ENCODE measurements at places on chromosomes 2 and 18.

GRCh38 chr2:240319221-240319854, 116.1 kb upstream of the GPC1 start:
- no peak for DNase-seq

GRCh38 chr2:204796581-204796980, 251.3 kb downstream of the PARD3B start:
- DNase-seq: no peak

DNA sequence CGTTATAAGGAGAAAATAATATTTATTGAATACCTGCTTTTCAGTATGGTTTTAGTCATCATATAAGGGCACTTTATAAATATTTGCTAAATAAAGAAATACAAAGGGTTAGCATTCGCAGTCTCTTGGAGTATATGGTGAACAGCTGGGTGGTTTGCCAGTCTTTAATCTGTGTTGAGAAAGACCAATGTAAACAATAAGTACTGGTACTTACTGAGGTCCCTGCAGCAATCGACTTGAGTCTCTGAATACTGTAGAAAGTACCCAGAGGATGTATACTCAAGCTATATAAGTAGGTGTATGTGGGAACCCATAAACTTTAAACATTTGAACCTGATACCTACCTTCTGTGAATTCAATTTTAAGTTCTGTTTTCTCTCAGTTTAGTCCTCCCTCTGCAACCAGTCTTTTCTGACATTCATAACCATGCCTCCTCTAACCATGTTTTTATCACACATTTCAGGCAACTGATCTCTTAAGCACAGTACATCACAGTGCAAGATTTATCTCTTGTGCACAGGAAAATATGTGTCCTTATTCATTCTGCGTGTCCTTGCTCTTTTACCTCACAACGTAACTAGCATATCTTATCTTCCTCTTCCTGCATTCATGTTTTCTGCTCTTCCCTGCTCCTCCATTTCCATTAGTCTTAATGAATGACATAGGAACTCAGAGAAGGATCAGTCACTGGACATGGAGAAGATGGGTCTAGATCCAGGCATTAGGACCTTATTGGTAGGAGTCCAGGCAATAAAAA, 21.7 kb downstream of the C18orf63 start:
- no peak for DNase-seq

DNA sequence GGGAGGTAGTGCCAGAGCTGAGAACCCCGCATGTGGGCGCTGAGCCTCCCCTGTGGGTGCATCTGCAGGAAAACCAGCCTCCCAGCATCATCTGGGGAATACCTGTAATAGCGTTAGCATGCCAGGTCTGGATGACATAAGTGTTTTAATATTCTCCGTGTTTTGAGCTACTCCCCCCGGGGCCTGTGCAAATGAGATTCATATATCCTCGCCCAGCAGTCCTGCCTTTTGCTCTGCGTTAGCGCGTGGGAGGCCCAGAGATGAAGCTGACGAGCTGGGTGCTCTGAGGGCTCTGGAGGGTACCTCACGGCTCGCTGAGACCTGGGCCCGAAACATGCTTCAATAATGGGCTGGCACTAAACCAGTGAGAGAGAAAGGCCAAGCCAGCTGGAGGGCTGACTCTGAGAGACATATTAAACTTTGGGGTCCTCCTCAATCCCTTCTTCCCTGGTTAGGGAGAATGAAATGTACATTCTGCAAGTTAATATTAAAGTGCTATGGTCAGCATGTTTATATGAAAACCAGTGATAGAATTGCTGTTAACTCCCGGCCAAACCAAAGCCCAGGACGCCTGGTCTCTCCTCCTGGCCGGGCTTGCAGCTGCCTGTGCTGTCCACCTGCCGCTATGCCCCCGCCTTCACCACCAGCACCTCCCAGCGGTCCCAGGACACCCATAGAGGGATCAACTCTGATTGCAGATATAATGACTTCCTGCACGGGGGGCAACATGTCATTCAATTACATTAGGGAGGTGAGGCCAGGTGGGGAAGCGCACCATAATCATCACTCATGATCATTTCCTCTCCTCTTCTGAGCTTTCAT, 77.0 kb downstream of the EDAR start:
- no peak for DNase-seq

DNA sequence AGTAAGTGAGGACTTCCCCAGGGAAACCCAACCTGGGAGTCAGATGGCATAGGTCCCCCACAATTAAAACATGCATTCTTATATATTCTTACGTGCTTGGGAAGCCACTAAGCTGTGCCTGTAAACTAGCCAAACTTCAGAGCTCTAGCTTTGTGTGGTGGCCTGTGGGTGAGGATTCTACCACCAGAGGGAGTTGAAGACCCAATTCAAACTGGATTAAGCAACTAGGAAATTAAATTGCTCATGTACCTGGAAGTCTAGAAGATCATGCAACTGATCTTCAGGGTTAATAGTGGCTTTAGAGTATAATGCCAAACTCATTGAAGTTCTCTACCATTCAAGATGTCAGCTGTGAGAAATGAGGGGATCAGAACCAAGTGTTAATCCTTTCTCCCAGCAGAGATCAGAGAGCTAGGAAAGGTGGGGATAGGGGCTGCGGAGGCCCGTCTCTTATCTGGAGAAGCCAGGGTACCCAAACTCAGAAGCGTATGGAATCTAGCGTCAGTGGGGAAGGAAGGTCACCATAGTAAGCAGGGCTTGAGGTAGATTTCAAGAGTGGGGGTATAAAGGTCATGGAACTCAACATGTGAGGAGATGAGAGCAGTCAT, 53.2 kb upstream of the CCDC85A start:
- no peak for DNase-seq

DNA sequence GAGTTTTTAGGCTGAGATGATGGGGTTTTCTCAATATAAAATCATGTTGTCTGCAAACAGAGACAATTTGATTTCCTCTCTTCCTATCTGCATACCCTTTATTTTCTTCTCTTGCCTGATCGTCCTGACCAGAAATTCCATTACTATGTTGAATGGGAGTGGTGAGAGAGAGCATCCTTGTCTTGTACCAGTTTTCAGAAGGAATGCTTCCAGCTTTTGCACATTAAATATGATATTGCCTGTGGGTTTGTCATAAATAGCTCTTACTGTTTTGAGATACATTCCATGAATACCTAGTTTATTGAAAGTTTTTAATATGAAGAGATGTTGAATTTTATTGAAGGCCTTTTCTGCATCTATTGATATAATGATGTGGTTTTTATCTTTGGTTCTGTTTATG, 181.8 kb downstream of the GBX2 start:
- DNase-seq: no peak

DNA sequence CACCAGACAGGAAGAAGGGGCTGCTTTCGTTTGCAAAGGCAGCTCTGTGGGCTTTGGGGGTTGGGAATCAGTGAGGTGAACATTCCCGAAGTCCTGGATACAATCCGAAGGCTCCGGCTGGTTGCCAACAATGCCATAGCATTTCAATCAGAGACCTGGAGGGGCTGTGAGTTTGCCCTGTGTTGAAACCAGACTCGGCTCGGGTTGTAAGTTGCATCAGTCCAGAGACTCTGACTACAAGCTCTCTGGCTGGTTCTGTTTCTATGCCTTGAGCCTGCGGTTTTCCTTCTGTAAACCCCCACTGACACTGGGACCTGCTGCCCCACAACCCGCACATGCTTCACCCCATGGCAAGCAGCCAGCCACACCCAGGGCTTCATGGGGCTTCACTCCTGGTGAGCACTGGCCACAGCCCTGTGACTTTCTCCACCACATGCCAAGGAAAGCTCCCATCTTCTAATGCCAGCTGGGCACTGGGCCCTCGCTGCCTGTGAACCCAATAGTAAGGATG, 85.7 kb upstream of the ODC1 start:
- DNase-seq: no peak

DNA sequence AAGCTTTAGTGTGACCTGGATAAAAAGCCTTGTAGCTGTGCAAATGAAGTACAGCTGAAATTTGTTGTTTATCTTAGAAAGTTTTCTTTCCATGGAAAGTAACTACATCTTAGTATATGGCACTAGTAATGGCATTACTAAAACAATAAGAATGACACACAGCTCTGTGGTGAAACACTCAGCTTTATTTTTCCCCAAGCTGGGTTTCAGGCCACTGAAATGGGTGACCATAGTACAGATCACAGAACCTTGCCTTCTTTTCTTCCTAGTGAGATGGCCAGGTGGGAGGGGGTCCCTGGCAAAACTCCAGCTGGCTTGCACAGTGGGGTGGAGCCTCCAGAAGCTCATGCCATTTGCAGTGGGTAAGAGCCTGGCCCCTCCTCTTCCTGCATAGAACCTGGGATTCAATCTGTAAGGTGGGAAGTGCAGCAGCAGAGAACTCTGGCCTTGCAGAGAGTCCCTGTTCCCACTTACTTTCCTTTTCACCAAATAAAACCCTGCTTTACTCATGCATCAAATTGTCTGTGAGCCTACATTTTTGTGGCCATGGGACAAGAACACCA, 17.6 kb upstream of the GRP start:
- no peak for DNase-seq

DNA sequence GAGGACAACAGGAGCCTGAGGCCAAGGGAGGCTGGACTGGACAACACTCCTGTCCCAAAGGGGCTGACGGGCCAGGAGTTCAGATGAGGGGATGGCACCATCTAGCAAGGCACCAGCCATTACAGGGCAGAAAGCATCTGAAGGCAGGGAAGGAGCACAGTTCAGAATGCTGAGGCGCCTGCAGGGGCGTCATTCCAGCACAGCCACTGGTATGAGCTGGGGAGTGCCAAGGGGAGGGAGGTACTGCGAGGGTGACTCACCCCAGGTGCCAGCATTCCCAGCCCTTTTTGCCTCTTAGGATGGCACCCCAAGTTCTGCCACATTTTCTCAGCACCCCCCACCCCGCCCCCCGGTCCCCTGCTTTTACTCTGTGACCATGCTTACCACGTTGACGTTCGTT, 129.8 kb upstream of the EPAS1 start:
- DNase-seq: no peak

DNA sequence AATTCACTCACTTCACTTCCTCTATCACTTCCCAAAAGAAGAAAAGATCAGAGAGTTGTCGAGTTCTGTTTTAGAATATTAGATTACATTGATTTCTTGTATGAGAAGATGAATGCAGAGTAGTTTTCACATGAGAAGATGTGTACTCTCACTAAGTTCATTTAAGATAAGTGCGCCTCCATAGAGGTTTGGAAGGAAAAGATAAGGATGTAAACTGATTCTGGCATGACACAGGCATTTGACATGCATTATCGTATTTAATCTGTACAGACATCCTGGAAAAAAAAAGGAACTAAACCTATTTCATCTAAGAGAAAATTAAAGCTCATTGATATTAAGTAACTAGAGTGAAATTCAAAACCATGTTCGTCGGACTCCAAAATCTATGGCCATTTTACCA, 152.2 kb upstream of the CRIM1 start:
- no peak for DNase-seq

DNA sequence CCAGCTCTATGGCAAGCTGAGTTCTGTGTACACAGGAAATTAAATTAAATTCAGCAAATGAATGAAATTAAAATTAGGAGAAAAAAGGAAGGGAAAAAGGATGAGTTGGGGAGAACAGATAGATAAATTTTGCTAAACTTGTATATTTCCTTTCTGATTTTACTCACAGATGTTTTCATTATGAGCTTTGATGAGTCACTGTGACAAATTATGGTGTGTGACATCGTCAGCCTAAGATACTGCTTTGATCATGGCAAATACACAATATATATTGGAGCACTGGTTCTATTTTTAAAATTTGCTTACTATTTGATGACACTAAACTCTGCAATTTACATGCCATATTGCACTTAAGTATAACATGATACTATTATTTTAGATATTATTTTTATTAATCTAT, 464.6 kb upstream of the SPHKAP start:
- DNase-seq: no peak

DNA sequence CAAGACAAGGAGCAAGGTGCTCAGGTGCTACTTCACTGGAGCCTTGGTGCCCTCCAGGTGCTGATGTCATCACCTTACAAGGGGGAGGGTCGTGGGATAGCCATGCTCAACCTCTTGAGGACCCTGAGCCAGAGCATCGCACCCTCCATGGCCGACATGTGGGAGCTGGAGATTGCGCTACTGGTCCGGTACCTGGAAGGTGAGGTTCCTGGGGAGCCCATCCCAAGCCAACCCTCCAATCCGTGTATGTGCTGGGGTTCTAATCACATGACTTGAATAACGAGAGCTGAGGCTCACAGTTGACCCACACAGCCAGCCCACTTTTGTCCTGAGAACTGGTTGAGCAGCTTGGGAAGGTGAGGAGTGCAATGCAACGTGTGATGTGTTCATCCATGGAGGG, 25.9 kb downstream of the MROH2A start:
- DNase-seq: no peak

DNA sequence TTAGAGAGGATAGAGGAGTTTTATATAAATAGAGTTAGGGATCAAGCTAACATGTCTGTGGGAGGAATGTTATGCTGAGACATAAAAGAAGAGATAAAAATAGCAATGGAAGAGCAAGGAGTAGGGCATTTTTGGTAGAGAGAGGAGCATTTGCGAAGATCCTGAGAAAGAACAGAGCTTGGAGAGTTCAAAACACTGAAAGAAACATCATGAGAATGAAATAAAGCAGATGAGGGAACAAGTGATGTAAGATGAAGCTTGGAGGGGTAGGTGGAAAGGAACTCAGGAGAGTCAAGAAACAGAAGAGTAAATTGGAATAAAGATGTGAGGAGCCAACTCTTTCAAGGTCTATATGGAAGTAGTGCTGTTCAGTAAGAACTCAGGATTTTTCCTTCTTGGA, 308.6 kb downstream of the PARD3B start:
- no peak for DNase-seq

GRCh38 chr2:209517436-209517835, 93.6 kb downstream of the MAP2 start:
- no peak for DNase-seq

DNA sequence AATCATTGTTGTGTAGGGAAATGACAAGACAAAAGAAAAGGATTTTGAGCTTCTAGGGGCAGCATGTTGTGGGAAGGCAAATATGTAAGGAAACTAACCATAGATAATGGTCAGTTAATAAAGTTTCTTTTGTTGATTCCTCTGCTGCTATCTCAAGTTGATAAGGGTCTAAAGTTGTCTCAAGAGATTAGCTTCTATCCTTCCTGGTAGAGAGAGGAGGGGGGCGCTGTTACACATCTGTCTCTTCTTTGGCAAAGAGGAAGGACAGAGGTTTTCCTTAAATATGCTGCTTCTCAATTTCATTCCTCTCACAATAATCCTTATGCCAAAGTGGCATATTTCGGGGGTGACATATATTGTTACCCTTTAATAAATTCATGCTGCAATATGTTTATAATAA, 944.0 kb downstream of the DPP10 start:
- no peak for DNase-seq

DNA sequence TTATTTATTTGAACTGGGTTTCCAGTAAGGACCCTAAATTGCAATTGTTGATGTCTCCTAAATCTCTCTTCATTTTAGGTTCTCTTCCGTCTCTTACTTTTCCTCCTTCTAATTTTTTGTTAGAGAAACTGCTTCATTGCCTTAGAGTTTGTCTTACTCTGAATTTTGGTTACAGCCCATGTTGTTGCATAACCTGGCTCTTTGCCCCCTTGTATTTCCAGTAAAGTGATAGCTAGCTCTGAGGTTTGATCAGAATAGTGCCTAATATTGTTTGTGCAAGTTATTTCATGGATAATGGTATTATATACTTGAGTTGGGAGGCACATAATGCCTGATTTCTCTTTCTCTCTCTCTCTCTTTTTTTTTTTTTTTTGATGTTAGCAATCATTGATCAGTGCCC, 71.8 kb downstream of the MGAT5 start:
- DNase-seq: no peak
